ENCODE measurements at places on chromosomes 5 and 9.

DNA sequence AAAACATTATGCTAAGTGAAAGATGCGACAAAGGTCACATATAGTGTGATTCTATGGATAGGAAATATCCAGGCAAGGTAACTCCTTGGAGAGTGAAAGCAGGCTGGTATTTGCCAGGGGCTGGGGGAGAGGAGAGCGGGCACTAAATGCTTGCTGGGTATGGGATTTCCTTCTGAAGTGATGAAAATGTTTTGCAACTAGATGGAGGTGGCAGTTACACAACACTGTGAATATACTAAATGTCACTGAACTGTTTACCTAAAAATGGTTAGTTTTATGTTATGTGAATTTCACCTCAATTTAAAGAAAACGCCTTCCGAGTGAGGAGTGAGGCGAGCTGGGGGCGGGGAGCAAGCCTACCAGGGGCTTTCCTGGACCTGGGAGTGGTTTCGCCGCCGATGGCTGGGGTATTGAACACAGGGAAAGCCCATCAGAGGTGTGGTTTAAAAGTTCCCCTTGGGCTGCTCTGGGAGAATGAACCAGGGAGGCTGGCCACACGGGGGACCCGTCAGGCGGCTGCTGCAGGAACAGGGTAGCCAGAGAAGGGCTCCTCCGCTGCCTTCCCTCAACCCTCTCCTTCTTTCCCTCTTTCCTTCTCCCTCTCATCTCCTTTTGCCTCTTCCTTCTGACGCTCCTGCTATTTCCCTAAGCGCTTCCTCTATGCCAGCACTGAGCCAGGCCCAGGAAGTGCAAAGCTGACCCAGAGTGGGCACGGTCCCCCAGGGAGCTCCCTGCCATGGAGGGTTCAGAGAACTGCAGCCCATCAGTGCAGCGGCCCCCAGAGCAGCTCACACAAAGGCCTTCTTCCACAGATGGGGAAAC, 4.9 kb downstream of the AKNA start:
- no peak for DNase-seq

GRCh38 chr9:93464876-93465275, 11.5 kb upstream of the FAM120AOS start:
- no peak for DNase-seq

- no peak for DNase-seq
Observed at GRCh38 chr9:130116346-130116745, 55.9 kb upstream of the NCS1 start.

DNA sequence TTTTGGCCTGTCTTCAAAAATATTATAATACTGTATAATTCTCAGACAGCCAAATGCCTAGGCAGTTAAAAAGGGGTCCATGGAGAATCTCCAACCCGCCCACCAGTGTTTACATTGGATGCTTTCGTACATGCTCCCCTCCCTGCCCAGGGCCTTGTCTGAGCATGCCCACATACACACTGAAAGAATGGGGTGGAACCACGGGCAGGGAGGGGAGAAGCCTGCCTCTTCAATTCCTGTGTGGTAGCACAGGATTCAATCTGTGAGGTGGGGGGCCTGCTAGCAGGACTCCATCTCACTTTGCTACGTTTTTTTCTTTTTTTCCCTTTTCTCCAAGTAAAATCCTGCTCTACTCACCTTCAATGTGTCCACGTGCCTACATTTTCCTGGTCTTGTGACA, 314.7 kb upstream of the GRAMD2B start:
- no peak for DNase-seq

DNA sequence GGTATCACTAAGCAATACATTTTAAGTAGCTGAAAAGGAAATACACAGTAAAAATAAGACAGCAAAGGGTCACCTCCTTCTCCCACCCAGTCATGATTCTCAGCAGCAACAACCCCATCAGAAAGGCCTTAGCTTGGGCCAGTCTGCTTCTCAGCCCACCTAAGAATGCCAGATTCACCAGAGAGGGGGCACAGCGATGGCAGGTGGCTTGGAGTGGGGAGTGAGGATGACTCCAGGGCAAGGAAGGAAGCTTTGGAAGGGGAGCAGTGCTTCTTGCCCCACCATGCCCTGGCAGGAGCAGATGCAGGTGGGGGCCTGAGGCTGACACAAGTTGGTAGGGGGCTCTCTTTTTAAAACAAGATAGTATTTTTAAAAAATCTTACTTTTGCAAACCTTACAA, 51.4 kb downstream of the ABCA1 start:
- no peak for DNase-seq

DNA sequence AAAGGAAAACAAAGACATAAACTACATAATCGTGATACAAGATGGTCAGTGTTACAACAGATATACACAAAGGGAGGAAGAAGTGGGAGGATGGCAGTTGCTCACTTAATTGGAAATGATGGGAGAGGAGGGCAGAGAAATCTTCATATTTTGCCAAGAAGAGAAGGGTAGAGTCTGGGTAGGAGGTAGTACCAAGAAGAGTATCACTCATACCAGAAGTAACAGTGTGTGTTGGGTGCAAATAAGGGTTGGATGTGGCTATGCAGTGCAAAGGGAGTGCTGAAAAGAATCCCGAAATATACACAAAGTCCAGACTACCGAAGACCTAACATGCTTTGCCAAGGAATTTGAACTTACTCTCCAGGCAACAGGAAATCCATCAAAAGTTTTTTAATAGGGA, 41.0 kb downstream of the ERMP1 start:
- DNase-seq, result no peak

- DNase-seq, result no peak
Observed at GRCh38 chr5:99141534-99142128, 212.8 kb upstream of the CHD1 start.

DNA sequence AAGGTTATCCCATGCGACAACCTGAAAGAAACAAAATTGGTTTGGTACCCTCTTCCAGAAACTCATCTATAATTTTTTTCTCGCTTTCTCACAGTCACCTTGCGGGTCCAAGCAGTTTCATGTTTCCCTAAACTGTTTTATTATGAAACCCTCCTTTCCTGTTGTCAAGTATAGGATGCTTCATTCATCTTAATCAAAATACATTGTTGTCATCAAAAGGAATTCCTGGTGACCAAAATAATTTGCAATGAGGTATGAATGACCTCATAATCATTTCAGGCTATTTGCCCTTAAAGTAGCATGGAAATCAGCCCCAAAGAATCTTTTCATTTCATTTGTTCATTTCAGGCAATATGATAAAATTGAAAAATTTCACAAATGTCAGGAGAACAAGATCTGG, 503.0 kb downstream of the SPATA31D1 start:
- DNase-seq, result no peak

GRCh38 chr5:138972836-138973235, 97.7 kb upstream of the LRRTM2 start:
- DNase-seq, result no peak

DNA sequence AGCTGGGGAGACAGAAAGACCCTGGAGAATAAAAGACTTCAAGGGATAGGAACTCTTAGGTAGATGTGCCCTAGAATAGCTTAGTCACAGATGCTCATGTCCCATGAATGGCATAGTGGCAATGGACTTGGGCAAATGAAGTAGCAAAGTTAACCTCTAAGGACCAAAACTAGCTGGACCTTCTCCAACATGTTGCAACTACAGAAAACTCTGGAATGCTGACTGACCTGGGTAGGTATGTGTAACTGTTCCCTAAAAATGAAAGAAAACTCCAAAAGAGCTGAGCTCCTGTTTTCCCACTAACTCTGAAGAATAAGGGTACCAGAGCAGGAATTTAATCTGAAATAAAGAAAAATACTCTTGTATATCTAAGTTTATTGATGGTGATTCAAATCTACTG, 12.5 kb upstream of the LPAR1 start:
- peak; percentile 52 for DNase-seq

- DNase-seq, result peak; percentile 25
Observed at GRCh38 chr5:54470128-54470527, 14.6 kb downstream of the HSPB3 start.

- peak; percentile 70 for DNase-seq
Observed at GRCh38 chr9:36136272-36136893, at the start of gene GLIPR2. GLIPR2 (plus strand) TSS chr9:36136733; CDS start chr9:36136779, 46 bp downstream.

DNA sequence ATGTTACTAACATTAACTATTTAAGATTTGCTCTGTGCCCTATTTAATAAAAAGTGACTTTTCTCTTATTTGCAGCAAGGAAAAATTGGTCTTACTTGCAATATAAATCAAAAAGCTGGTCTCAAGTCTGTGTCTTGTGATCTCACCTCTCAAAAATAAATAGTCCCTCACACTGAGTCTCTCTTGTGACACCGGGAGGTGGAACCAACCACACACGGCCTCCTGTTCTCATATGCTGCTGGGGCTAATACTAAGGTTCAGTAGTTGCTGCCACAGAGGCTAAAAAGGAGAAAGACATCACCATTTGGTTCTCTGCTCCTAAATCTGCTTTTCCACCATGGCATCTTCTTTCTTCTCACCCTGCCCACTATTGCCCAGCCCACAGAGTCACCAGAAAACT, 175.8 kb upstream of the FTMT start:
- no peak for DNase-seq

GRCh38 chr5:154372661-154373060, 73.1 kb upstream of the SAP30L start:
- no peak for DNase-seq

DNA sequence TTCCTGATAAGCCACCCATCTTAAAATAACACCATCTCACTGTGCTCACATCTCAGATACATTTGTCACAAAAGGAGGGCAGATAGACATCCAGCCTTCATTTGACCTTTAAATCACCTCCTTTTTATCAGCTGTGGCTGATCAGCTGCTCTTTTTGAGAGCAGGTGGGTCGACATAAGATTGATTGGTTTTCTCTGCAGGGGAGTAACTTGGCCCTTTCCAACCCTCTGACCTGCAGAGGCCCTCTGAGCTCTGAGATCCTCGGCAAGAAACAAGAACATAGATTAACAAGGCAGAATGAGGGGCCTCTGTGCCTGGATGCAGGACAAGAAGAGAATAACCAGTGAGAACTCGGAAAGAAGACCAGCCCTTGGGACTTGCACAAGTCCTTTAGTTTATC, 33.5 kb upstream of the GLRA1 start:
- DNase-seq, result no peak

- DNase-seq, result no peak
Observed at GRCh38 chr5:141815051-141815795, 63.0 kb downstream of the PCDH1 start.

DNA sequence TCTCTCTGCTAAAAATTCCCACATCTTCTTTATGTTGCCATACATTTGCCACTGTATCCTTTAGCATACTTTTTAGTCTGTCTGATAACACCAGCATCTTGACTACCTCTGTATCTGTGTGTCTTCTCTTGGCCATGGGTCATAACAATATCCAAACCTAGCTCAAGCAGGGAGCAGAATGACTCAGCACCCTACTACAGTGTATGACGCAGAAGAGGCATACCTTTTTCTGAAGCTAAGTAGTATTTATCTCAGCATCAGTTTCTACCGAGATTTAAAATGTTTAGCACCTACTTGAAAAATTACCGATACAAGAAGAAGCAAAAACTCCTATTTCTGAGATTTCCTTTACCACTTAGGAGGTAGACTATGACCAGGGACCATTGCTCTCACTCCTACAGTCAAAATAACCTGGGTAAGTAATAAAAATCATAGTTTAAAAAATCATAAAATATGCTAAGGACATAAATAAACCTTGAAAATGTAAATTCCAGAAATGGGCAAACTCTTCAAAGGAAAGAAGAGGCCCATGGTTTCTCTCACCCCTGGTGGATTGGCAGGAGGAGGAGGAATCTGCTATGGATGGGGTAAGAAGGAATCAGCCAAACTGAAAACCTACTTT, 286.5 kb downstream of the MAST4 start:
- peak; percentile 80 for DNase-seq

DNA sequence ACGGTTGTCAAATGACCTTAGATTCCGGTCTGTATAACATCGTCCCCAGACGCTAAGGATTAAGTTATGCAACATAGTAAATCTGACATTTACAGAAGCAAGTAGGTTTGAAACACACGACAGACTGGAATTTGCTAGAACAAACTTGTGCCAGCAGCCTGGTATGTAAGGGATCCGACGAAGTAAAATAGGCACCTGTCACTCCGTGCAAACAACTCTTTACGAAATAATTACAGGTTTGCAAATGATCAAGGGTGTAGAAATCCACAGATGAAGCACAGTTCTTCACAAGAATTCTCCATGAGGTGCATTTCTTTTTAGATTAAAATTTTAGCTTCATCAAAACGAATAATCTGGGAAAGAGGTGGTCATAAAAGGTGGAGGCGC, 508 bp downstream of the MOCS2 start:
- peak; percentile 39 for DNase-seq

DNA sequence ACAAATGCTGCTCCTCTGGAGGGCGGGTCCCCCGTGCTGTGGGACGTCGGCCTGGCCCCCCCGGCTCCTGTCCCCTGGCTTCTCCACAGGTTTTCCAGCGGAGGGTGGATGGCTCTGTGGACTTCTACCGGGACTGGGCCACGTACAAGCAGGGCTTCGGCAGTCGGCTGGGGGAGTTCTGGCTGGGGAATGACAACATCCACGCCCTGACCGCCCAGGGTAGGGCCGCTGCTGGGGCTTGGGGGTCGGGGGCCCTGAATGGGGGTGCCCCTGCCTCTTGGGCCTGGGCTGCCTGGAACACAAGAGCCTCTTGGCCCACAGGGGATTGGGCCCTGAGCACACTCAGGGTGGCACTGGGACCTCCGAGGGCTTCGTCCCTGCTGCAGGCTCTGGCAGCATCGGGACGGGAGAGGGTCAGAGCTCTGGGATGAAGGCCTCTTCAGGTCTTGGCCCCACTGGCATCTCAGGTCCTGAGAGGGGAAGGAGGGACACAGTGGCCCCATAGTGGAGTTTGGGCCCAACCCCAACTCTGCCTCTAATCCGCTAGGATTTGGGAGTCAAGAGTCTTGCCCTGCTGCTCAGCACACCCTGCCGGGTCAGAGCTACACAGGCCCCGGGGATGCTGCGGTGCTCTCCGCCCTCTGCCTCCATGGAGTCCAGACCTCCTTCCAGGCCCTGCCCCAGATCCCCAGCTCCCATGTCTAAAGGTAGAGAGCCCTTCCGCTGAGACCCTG, 5.2 kb downstream of the FCN2 start:
- no peak for DNase-seq

- no peak for DNase-seq
Observed at GRCh38 chr9:93427655-93428379, 23.7 kb upstream of the FAM120A start.

DNA sequence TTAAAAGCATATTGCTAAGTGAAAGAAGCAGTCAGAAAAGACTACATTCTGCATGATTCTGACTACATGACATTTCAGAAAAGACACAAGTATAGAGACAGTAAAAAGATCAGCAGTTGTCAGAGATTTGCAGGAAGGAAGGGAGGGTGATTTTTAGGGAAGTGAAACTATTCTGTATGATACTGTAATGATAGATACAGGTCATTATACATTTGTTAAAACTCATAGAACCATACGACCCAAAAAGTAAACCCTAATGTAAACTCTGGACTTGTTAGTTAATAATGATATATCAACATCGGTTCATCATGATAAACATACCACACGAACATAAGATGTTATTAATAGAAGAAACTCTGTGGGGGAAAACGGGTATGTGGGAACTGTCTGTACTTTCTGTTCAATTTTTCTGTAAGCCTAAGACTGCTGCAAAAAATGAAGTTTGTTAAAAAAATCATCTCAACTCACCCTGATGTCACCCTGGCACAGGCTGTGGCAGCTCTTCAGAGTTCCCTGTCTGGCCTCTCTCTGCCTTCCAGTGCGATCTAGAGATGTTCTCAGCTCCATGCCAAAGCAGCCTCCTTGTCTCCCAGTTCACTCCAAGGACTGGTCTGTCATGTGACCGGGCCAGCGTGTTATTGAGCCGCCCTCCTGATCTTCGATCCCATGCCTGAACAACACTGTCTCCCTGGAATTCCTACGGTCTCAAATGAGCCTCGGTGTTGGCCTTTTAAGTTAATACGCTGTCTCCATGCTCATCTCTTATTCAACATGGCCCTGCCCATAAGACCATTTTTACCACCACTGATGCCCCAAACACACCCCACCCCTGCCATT, 35.4 kb downstream of the PRLR start:
- no peak for DNase-seq
